HepG2 (cell line): ENCODE measurements at places on chromosomes 6 and 20. TPM values are rescaled to one million over a fixed set of nuclear protein-coding genes. Genes with fewer than 3 reads are reported as not detected.

Gene ZNF311
- total RNA-seq: not detected in 2 replicates

Gene PLN
- not detected in 2 replicates for total RNA-seq

Gene FOXF2
- total RNA-seq: not detected in 2 replicates

Gene SOD2
- total RNA-seq: 304 and 480 TPM in 2 replicates

Gene SLC17A4
- total RNA-seq: 0.07 TPM in 2 replicates

Gene CST7
- not detected in 2 replicates for total RNA-seq

Gene OR10C1
- not detected in 2 replicates for total RNA-seq

Gene SLPI
- total RNA-seq: not detected in 2 replicates

Gene OR2H2
- total RNA-seq: not detected in 2 replicates

Gene VGLL2
- total RNA-seq: not detected in 2 replicates

Gene CTCFL
- not detected in 2 replicates for total RNA-seq

DNA sequence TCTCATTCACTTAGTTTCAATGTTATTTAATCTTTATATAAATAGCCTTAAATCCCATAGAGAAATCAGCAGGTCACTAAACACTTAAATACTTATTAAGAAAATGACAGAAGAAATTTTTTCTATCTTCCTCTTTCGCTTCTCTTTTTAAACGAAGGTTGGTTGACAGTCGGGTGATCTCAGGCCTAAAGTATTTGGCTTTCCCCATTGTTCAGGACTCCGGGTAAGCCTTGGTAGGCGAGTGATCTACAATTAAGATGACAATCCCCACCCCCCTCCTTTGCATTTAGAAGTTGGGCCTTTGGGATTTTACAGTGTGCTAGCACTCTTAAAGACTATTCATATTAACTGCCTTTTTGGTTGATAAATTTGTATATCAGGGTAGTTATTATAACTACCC is 19.7 kb upstream of the UTRN start:
- peak; percentile 67 for DNase-seq

GRCh38 chr6:121485359-121485811 is 49.9 kb downstream of the GJA1 start:
- DNase-seq: no peak

GRCh38 chr6:104118274-104118673 is 741.4 kb downstream of the HACE1 start:
- no peak for DNase-seq

- no peak for DNase-seq
Observed at GRCh38 chr6:106448000-106448426, 87.5 kb downstream of the CRYBG1 start.

GRCh38 chr6:44332585-44332984 is 9.9 kb upstream of the SPATS1 start:
- no peak for DNase-seq

DNA sequence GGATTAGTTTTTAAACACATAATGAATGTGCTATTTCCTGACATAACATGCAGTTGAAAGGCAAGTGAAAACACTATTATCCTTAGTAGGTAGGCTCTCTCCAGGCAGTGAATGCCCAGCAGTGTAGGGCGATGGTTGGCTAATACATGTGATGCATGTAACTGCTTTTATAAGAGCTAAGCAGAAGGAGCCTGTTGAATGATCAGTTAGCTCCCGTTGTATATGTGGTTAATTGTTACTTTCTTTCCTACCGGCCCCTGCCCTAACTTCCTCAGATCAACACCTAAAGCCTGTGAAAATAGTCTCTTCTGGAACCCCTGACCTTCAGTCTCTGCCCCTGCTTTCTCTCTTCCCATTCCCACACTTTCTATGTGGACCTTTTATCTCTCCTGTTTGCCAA is 10.5 kb downstream of the SOX4 start:
- no peak for DNase-seq

DNA sequence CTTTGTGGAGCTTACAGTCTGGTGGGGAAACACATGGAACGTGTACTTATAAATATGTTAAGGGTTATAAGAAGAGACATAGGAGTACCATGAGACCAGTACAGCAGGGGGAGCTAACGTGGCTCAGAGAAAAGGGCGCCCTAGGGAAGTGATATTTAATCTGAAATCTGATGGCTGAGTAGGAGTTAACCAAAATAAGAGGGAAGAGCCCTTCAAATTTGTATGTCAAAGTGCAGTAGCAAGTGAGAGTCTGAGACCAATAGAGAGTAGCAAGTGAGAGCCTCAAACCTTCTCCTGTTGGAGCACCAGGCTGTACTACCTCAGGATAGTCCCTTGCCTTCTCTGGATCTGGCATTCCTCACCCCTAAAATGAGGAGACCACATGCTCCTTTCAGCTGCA is 6.1 kb upstream of the PKIG start:
- DNase-seq: peak; percentile 21

DNA sequence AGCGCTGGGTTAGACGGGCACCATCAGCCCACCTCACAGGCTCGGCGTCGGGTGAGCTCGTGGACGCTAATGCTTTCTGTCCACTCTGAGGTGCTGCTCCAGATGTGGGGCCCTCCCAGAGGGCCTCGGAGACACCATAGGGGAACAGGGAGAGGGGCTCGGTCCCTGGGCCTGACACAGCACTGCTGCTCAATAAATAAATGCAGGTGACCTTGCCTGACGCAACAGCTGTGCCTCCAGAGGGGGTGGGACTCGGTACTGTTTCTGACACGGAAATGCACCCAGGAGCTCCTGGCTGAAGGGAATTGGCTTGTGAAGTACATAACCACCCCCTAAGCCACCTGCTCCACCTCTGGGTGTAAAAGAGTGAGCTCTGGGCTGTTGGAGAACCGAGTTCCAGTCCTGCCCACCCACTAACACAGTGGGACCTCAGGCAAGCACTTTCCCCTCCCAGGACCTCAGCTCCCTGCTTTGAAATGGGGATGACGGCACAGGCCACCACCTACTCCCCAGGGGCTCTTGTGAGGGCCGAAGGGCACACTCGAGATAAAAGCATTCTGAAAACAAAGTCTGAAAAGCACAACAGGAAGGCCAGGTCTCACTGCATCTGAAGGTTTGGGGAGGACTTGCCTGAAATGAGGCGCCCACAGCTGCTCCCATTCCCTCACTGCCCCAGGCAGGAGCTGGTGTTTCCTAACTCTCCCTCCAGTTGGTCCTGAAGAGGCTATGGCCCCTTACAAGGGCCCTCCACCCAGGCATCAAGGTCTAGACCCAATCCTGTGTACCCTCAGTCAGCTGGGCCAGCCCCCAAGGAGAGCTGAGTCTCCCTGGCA is 6.7 kb downstream of the KCNK15 start:
- no peak for DNase-seq

- peak; percentile 79 for DNase-seq
Observed at GRCh38 chr20:32535953-32536823, 48.9 kb downstream of the NOL4L start.

DNA sequence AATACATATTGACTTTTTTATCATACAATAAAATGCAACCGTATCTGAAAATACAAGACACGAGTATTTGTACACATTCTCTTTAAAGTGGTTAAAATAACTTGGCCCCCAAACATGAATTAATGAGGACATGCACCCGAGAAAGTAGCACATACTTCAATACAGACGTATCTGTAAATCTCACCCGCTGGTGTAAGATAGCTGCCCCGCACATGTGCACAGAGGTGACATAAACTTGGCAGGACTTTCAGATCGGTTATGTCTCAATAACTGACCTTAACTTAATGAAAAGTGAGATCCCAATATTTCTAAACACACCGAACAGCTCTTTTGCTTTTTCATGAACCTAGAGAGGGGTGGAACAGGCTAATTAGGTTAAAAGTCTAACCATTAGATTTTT is 91.5 kb upstream of the RPS6KA2 start:
- DNase-seq: no peak

GRCh38 chr20:48912065-48912464 is 9.4 kb upstream of the ARFGEF2 start:
- no peak for DNase-seq

DNA sequence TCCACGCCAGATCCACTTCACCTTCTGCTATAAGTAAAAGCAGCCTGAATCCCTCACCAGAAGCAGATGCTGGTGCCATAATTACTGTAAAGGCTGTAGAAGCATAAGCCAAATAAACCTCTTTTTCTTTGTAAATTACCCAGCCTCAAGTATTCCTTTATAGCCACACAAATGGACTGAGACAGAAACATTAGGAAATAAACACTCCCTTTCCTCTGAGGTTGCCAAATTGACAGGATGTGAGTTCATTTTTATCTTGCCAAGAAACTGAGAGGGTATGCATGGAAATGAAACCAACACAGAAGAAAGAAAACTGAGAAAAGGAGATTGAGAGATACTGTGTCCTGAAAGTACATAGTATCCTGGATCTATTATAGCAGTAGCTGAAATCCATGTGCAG is 481.2 kb downstream of the HAO1 start:
- DNase-seq: no peak

- DNase-seq: no peak
Observed at GRCh38 chr6:117617210-117618035, 15.1 kb upstream of the GOPC start.
